Non-pigmented ciliary epithelial cell (primary cell): ENCODE measurements at places on chromosomes 4 and X.

- DNase-seq = no peak
These were observed 191.0 kb downstream of the SLC7A11 start for GRCh38 chr4:138051157-138051556.

DNA sequence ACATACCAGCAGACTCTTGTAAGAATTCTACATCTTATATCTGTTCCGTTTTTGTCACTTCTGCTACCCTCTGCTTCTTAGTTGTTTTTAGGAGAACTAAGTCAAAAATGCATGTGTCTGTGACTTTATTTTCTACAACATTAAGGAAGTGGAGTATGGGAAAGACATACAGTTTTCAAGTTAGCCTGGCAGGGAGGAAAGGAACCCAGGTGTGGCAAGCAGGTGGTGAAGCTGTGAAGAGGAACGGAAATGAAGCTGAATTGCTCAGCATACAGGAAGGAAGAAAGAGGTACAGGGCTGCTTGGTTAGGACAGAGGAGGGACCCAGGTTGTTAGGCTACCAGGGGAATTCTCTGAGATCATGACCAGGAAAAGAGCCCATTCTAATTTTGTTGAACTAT lies 9.4 kb downstream of the GPRIN3 start:
- DNase-seq = no peak

- no peak for DNase-seq
These were observed 25.6 kb downstream of the KDM6A start for GRCh38 chrX:44898411-44899221.

DNA sequence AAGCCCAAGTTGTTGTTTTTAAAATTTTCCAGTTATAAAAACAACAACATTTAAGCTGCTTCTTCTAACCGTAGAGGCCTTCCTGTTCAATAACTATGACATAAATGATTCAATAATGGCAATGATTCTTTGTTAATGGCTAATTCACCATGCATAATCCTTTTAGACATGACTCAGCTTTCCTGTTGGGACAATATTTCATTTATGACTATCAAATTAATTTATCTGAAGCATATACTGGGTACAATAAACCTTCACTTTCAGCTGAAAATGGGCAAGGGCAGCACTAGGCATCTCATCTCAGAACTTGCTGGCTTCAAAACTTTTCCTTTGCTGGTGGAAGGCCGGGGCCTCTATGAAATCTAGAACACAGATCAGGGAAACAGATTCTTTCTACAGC lies 38.9 kb downstream of the TBC1D9 start:
- no peak for DNase-seq

GRCh38 chrX:102712216-102712966 lies at the start of gene GPRASP2:
GPRASP2 (plus strand) TSS chrX:102712448; CDS start chrX:102714870, 2,422 bp downstream.
- no peak for DNase-seq
